ENCODE measurements at places on chromosomes 6 and 20.

- DNase-seq = no peak
Observed at GRCh38 chr6:168671863-168672546, 231.0 kb downstream of the SMOC2 start.

DNA sequence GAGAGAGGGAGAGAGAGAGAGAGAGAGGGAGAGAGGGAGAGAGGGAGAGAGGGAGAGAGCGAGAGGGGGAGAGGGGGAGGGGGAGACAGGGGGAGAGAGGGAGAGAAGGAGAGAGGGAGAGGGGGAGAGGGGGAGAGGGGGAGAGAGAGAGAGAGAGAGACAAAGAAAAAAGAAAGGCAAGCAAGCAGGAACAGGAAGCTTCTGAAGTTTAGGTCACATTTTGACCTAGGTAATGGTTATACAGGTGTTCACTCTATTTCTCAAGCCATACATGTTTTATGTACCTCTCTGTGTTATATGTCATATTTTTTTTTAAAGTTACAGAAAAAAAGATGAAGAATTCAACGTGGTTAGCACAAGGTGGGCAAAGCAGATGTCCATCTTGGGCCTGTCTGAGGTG, 9.4 kb downstream of the NHSL1 start:
- no peak for DNase-seq

DNA sequence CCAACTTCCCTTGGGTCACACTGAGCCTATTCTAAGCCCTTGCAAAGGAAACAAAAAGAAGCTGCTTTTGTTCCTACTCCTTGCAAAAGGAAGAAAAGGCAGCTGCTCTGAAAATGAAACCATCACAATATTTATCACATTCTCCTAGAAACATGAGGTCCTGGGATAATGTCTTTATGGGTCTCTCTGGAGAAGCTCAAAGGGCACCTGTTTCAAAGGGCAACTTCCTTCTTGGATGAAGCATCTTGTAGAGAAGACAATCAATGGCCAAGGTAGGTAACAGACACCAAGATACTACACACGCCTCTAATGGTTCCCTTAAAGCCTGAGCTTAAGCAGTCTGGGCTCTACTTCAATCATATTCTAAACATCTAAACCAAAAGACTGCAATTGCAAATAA, 10.4 kb downstream of the ELOVL5 start:
- no peak for DNase-seq

DNA sequence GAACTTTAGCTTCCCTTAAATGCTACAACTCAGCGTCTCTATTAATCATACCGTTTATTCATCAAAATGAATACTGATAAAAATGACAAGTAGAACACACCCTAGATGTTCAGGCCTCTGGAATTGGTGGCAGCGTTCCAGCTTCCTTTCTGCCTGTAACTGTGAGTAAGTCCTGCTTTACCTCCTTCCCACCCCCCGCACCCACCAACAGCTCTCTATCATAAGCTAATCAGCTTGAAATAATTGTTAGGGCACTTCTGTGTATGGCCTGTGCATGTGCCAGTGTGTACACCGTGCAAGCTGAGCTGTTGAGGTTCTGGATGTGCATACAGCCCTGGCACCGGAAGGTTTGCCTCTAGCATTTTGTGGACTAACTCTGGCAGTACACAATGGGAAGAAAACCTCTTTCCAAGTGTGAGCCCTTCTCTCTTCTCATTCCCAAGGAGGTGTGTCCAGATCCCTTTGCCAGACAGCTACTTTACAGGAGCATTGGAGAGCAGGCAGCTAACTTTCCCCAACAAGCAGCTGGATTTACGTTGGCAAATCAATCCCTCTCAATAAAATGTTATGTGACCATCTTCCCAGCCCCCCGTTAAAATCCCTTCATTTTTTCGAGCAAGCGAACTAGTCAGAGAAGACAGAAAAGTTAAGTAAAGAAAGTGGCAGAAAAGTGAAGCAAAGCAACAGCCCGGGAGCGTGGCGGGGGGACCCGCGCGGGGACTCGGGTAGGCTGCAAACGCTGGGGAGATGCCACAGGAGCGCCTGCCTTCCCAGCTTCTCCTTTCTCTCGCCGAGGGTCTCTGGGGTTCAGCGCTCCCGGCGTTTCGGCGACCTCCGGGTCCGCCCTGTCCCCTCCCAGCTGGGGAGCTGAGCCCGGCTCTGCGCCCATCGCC, 803 bp upstream of the ADGRG6 start:
- DNase-seq = no peak

GRCh38 chr6:169087443-169088041, 166.1 kb downstream of the THBS2 start:
- peak; percentile 58 for DNase-seq

DNA sequence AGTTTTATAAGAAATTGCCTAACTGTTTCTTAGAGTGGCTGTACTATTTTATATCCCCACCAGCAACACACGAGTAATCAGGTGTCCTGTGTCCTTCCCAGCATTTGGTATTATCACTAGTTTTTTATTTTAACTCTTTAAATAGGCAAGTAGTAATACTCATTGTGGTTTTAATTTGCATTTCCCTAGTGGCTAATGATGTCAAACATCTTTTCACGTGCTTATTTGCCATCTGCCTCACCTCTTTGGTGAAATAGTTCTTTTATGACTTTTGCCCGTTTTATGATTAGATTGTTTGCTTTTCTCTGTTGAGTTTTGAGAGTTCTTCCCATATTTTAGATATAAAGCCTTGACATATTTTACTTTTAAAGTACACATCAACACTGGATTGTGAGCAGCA, 57.8 kb downstream of the GCLC start:
- no peak for DNase-seq

DNA sequence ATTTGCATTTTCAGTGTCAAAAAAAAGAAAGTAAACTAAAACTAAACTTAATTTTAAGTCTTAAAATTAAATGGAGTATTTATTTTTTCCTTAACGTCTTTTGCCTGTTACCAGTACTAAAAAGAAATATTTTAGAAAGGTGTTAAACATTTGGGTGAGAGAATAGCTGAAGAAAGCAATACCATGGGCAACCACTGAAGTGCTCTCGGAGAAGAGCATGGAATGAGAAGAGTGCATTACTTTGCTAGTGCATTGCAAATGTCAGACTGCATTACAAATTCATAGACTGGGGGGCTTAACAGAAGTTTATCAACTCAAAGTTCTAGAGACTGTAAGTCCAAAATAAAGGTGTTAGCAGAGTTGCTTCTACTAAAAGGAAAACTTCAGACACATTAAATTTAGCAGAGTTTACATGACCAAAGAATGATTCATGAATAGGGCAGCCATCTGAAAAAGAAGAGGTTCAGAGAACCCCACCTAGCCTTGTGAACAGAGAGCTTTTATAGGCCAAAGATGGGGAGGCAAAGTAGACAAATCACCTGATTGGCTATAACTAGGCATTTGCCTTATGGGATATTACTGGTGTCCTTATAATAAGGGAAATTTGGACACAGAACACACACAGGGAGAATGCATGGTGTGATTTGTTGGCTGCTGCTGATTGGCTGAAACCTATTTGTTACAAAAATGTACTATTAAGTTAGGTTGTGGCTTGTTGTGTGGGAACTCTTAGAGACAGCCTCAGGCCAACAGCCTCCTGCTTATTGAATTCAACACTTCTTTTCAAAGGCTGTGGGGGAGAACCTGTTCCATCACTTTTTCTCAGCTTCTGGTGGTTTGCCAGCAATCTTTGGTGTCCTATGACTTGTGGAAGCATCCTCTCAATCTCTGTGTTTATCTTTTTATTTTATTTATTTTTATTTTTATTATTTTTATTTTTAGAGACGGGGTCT, 106.7 kb upstream of the RREB1 start:
- no peak for DNase-seq

All from hepatic stellate cell (primary cell).